ENCODE measurements at places on chromosomes 5 and 9.

DNA sequence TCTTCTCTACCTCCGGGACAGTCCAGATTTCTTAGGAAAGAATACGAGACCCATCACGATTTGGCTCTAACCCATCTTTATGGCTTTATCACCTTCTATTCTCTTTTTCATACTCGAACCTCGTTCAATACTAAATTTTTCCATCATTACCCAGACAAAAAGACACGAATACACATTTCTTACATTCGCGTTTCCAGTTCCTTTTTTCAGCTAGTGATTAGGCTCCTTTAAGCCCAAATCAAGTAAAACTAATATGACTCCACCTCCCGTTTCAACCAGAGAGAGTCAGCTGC lies 506 bp downstream of the ZBTB6 start:
- DNase-seq = no peak

GRCh38 chr5:18778225-18778624 lies 1144.0 kb downstream of the TAF11L14 start:
- no peak for DNase-seq

GRCh38 chr5:100755435-100755834 lies 147.6 kb downstream of the ST8SIA4 start:
- no peak for DNase-seq

DNA sequence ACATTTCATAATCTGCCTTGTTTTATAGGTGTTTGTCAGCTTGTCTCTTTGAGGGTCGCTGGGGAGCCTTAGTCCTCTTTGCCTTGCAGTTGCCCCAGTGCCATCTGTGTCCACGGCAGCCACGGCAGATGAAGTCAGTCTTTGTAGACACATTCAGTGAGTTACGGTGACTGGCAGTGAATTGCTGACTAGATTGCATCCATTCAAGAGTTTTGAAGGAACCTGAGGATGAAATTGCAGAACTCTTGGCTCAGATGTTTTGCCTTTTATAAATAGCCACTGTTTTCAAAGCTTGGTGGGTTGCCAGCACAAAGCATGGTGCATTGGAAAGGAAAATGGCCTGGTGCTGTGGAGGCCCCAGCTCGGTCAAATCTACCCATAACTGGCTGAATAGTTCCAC lies 125.6 kb downstream of the TRIO start:
- DNase-seq = no peak

DNA sequence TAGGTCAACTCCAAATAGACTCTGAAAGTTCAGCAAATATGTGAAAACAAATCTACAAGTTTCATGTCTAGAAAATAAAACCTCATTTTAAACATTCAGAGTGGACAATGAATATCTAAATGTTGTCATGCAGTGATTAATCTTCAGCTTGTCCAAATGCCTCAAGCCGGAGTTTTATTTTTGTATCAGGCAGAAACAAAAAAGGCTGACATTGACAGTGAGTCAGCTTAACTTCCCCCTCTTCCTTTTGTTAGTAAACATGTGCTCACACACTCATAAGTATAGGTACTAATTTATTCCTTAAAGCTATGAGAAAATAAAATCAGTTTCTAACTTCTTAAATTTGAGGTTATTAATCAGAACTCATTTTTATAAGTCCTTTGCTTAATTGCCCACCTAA lies 467.9 kb upstream of the DAB2 start:
- DNase-seq = no peak

- DNase-seq = no peak
Observed at GRCh38 chr9:6467006-6467625, 54.1 kb downstream of the UHRF2 start.

GRCh38 chr9:72041775-72042194 lies 18.6 kb downstream of the C9orf57 start:
- peak; percentile 9 for DNase-seq

DNA sequence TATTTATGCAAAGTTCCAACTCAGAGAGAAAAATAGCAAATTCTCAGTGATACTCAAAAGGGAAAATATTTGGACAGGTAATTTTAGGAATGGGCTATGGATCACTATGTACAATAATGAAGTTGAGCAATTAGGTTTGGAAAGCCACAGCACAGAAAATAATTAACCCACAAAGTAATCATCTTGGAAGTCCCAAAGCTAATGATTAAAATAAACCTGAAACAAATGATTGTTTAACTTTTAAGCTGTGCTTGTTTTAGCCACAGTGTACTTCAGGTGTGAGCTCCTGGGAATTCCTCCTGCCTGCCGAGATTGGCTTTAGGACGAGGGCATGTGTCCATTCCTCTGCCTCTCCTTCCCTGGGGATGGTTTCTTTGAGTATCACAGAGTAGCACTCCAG lies 403.9 kb downstream of the ZSWIM6 start:
- DNase-seq = no peak

GRCh38 chr5:77859306-77859705 lies 83.2 kb upstream of the TBCA start:
- DNase-seq = no peak

DNA sequence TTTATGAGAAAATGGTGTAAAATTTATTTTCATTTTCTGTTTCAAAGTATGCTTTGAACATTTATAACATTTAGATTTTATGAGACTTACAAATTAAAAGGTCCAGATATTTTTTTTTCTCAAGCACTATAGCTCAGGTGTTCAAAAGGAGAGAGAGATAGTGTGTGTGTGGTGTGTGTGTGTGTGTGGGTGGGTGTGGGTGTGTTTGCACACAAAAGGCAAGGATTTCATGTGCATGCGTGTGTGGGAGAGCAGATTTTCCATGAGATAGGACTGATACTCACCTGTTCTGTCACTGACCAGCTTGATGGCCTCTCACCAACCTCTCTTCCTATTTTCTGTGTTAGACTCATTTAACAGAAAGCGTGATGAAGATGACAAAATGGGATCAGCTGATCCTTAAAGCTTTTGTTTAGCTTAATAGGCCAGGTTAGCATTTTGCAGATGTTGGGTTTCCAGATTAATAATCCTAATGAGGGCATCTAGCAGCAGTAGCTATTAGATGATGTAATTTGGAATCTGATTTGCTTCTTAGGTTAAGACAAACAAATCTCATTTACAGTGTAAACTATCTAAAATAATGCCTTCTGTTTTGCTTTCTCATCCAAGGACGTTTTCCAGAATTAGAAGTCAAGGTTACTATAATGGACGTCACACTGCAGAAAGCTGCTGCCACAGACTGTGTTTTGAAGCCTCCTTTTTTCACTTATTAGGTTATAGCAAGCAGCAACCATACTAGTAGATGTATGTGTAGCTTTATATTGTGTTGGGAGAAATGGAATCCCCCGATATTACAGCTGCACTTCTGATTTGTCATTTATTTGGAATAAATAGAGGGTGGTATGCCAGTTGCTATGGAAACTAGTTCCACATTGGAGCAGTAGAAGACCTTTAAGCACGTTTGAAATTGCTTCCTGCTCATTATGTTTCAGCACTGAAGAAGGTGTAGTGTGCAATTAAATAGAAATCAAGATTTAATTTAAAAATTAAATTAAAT lies 355.6 kb downstream of the TAF11L14 start:
- DNase-seq = no peak

DNA sequence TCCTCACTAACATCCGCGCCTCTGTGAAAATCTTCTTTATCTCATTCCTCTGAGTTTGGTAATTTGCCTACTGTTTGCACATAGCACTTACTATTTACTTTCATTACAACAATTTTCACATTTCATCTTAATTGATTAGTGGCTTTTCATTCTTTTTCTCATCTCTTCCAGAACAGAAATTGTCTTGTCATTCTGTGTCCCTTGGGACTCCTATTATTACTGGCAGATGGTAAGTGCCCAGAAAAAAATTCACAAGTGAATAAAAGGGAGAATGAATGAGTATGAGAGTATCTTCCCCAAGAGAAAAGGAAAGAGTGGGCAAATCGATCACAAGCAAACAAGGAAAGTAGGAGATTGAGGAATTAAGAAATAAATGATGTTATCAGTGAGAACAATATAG lies 876.1 kb downstream of the TLE4 start:
- DNase-seq = no peak

DNA sequence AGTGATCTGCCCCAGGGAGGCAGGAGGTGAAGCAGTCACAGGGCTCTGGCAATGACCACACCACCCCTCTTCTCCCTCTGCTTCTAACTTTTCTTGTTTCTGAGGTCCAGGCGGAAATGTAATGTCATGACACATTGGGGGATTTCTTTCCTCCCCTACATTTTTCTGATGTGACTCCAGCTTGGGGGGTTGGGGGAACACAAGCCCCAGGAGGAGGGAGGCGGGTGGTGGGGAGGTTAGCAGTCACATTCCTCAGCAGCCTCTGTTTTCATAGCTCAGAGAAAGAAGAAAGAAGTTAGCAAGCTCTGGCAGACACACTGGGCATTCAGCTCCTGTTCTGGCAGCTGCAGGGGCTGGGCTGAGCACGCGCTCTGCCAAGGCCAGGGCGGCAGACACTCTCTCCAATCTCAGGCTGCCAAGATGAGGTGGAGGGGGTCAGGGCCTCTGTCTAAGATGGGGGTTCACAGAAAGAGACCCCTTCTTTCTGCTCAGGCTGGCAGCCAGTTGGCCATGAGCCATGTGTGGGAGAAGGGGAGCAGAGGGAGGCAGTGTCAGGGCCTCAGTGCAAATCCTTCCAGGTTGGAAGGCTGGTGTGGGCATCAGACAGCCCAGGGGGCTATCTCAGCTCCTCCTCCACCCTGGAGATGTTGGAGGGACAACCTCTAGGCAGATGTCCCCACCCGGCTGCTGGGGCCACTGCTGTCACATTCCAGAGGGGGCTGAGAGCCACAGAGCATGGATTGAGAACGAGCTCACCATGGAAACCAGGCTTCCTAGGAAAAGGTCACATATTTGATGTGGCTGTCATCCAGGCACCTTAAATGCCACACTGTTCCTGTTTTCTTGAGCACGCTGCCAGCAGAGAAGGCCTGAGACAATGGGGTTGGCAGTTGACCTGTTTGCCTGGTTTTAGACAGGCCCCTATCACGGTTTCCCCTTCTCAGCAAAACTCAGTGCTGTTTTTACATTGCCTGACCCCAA lies 20.1 kb upstream of the PFDN1 start:
- peak; percentile 96 for DNase-seq

- DNase-seq = peak; percentile 65
Observed at GRCh38 chr5:101306391-101307137, 403.5 kb upstream of the ST8SIA4 start.

- DNase-seq = no peak
Observed at GRCh38 chr9:89363921-89364665, 45.8 kb downstream of the SECISBP2 start.
